ENCODE measurements at places on chromosomes 7 and 10. TPM values are rescaled to one million over a fixed set of nuclear protein-coding genes. Genes with fewer than 3 reads are reported as not detected.

- peak overlapping the region; percentile 99 for H3K4me3 ChIP-seq
- H3K36me3 ChIP-seq: peaks cover 4% of the 10 kb centered on the region
- peaks cover 5% of the 10 kb centered on the region for H3K27me3 ChIP-seq
- H3K4me1 ChIP-seq: peaks cover 40% of the 10 kb centered on the region
- DNase-seq: no peak
These were observed 33.3 kb upstream of the EBLN1 start for GRCh38 chr10:22250897-22251660.

DNA sequence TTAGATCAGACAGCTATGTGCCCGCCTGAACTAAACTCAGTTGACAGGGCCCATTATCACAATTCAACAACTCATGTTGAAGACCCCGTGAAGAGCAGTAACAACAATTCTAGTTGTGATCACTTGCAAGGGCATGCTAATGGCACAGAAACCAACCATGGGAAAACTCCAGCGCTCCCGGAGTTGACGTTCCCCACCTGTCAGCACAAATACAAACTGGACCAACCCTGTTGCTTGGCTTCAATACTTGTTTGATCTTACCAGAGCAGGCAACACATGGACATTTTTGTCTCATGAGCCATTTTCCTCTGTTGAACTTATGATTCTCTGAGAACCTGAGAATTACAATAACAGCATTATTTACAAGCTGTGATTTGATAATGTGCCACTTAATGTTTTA lies 119.0 kb upstream of the LANCL2 start:
- no peaks in the 10 kb centered on the region for H3K4me1 ChIP-seq
- DNase-seq: no peak
- H3K4me3 ChIP-seq: no peak overlapping the region
- no peak overlapping the region for H3K27ac ChIP-seq
- no peaks in the 10 kb centered on the region for H3K36me3 ChIP-seq
- H3K27me3 ChIP-seq: peaks cover 12% of the 10 kb centered on the region

DNA sequence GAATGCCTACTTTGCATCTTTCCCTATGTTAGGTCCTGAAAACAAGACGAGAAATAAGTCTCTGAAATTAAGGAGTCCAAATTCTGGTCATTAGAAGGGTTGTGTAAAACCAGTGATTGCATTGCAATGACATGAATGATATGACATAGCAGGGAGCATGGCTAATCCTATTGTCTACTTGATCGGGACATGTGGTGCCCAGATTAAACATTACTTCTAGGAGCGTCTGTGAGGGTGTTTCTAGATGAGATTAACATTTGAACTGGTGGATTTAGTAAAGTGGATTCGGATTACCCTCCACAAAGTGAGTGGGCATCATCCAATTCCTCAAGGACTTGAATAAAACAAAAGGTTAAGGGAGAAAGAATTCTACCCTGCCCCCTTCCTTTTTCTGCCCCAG lies 434.9 kb upstream of the KLF6 start:
- no peak for DNase-seq
- H3K4me1 ChIP-seq: peaks cover 21% of the 10 kb centered on the region
- no peak overlapping the region for H3K4me3 ChIP-seq
- H3K27ac ChIP-seq: no peak overlapping the region
- no peaks in the 10 kb centered on the region for H3K36me3 ChIP-seq

DNA sequence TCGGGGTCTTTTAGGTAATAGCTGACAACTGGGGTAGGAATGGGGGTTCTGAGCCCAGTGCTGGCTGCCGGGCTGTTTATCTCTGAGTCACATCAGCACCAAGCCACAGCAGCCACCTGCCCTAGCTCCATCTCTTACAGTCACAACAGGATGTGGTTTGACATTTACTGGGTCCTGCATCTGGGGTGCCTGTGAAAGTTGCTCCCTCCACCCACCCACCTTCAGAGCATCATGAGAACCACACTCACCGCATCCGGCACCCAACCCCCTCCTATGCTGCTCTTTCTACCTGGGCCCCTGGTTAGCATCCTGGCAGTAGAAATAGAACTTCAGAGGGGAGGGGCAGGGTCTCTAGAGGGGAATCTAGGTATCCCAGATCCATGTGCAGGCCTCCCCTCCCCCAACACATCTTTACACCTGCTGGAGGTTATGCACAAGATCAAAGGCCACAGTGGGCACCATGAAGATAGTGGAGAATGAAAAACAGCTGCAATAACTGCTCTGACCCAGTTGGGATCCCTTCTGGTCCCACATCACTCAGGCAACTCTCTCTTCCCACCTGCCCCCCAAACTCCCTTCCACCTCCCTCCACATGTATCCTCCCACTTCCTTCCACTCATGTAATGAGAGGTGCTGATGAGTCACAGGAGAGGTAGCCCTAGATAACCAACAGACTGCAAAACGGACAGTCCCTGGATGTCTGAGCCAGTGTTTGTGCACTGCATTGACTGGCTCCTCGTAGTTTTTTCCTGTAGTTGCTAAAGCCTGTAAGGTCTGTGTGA lies 38.2 kb downstream of the PRSS2 start:
- H3K4me3 ChIP-seq: peak overlapping the region; percentile 66
- H3K36me3 ChIP-seq: peaks cover 11% of the 10 kb centered on the region
- H3K27me3 ChIP-seq: no peaks in the 10 kb centered on the region

- H3K27ac ChIP-seq: no peak within 1 kb of the TSS
- H3K27me3 ChIP-seq: peaks cover 6% of the 10 kb centered on the region
- no peak for DNase-seq
- no peaks in the 10 kb centered on the region for H3K36me3 ChIP-seq
These were observed at the start of gene ANKRD1 for GRCh38 chr10:90920986-90921666. TSS of gene ANKRD1 (minus strand) at chr10:90921087. CDS start at chr10:90921027, 60 bp downstream.

DNA sequence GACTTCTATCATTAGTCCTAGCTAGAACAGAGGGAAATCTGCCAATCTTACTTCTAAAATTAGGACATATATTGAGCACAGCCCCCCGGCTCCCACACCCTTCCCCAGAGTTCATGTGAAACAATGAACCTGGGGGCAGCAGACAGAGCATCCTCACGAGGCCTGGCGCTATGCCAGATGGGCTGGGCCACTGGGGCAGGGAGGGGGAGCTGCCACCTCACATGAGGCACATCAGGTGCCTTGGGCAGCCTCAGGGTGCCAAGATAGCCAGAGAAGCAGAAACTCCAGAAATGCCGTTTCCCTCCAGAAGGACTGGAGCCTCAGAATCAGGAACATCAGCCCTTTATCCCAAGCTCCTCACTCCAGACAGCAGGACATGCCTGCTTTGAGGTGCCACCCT lies 92.8 kb upstream of the LANCL2 start:
- DNase-seq: no peak
- no peak overlapping the region for H3K27ac ChIP-seq
- no peaks in the 10 kb centered on the region for H3K27me3 ChIP-seq
- H3K4me3 ChIP-seq: no peak overlapping the region

GRCh38 chr7:87858417-87859100 lies 17.6 kb downstream of the SLC25A40 start:
- peak overlapping the region; percentile 78 for H3K27ac ChIP-seq
- peaks cover 19% of the 10 kb centered on the region for H3K4me1 ChIP-seq
- peaks cover 35% of the 10 kb centered on the region for H3K36me3 ChIP-seq

DNA sequence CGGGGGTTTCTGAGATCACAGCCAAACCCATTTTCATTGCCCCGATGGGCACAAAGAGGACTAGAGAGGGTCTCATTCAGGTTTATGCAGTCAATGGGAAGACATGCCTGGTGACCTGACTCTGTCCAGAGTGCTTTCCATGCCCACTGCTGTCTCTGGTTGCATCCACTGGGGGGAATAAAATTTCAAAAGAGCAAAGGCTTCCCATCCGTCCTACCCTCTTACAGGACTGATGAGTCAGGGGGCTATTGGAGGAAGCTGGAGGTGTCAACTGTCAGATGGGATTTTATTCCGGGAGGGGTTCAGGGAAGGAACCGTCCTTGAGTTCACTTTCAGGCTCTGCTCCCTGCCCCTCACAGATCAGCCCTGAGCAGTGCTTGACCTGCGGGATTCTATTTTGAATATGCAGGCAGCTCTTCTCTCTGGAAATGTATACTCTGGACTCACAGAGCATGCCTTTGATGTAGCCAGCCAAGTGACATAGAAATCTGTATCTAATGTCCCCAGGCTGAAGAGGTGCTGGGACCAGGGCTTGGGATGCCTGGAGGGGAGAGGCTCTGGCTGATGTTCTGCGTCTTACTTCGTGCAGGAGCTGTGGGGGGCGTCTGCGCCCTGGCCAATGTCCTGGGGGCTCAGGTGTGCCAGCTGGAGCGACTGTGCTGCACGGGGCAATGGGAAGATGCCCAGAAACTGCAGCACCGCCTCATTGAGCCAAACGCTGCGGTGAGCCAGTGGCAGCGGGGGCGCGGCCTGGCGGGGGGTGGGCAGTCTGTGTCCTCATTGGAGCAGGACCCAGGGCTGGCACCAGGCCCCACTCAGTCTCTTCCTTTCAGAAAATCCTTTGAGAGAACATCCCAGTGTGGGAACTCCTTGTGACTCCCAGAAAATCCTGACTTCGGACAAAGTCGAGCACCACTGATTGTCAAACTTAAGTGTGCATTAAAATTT lies 12.0 kb downstream of the C10orf62 start:
- no peak overlapping the region for H3K27ac ChIP-seq
- DNase-seq: no peak
- no peak overlapping the region for H3K4me3 ChIP-seq
- no peaks in the 10 kb centered on the region for H3K36me3 ChIP-seq
- no peaks in the 10 kb centered on the region for H3K4me1 ChIP-seq

DNA sequence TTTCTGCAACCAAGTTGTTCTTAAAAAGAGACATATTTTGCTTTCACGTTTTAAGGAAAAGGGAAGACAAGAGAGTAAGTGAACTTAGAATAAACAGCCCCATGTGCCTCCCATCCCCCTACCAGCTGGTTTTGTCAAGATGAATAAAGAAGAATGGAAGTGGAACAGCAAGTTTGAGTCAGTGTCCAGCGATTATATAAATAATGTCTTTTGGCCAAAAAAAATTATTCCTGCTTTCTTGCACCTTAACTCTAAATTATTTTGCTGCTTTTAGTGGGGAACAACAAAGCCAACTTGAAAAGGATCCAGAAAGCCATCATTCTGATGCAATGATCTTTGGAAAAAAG lies 82.4 kb upstream of the TRIL start:
- no peak overlapping the region for H3K27ac ChIP-seq
- H3K4me3 ChIP-seq: no peak overlapping the region
- H3K4me1 ChIP-seq: peaks cover 5% of the 10 kb centered on the region
- no peak for DNase-seq

DNA sequence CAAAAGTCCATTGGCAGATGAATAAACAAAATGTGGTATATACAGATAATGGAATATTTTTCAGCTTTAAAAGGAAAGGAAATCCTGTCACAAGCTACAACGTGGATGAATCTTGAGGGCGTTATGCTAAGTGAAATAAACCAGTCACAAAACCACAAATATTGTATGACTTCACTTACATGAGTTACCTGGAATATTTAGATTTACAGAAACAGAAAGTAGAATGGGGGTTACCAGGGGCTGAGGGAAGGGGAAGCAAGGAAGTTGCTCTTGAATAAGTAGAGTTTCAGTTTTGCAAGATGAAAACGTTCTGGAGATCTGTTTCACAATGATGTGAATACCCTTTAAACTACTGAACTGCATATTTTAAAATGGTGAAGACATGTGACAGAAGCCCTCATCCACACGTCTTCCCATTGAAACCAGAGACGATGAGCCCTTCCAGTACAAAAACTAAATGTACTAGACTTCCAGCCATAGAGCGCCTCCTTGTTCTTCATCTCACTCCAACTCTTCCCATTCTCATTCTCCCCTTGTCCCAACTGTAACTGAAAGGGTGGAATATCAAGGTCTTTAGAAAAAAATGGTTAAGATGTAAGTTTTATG lies 62.4 kb downstream of the MICU1 start:
- H3K27me3 ChIP-seq: no peaks in the 10 kb centered on the region
- H3K27ac ChIP-seq: peak overlapping the region; percentile 83
- no peak overlapping the region for H3K4me3 ChIP-seq
- peak; percentile 58 for DNase-seq
- H3K4me1 ChIP-seq: peaks cover 40% of the 10 kb centered on the region

DNA sequence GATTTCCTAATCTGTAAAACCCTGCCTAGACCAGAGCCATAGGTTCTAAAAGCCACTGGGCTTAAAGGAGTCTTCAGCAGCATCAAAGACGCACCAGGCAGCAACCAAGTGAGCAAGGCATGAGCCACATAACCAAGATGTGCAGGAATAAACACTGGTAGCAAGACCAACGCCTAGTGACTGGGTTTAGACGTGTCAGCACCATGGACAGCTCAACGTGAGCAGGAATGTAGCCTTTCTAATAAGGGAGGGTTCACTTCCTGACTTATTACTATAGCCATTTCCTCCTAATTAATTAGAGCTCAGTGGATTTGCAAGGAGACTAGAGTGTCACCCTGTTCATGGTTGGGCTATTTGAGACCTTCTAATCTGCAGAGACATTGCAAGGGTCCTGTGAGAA lies 223.7 kb downstream of the LHFPL3 start:
- H3K27ac ChIP-seq: no peak overlapping the region
- H3K4me1 ChIP-seq: no peaks in the 10 kb centered on the region

GRCh38 chr7:98178321-98178720 lies 32.9 kb upstream of the BHLHA15 start:
- no peaks in the 10 kb centered on the region for H3K4me1 ChIP-seq
- no peak overlapping the region for H3K4me3 ChIP-seq
- DNase-seq: no peak
- no peaks in the 10 kb centered on the region for H3K27me3 ChIP-seq
- H3K27ac ChIP-seq: no peak overlapping the region

GRCh38 chr7:159102681-159103381 lies 41.8 kb downstream of the VIPR2 start:
- H3K27ac ChIP-seq: no peak overlapping the region
- H3K4me3 ChIP-seq: no peak overlapping the region
- no peaks in the 10 kb centered on the region for H3K27me3 ChIP-seq
- no peaks in the 10 kb centered on the region for H3K4me1 ChIP-seq

- no peak for DNase-seq
- H3K27me3 ChIP-seq: no peaks in the 10 kb centered on the region
- no peaks in the 10 kb centered on the region for H3K4me1 ChIP-seq
- no peaks in the 10 kb centered on the region for H3K36me3 ChIP-seq
- H3K4me3 ChIP-seq: no peak overlapping the region
- no peak overlapping the region for H3K27ac ChIP-seq
These were observed 228.8 kb downstream of the DKK1 start for GRCh38 chr10:52542906-52543305.

- no peak overlapping the region for H3K27ac ChIP-seq
- H3K36me3 ChIP-seq: peaks cover 5% of the 10 kb centered on the region
- H3K4me1 ChIP-seq: peaks cover 1% of the 10 kb centered on the region
- DNase-seq: no peak
- H3K4me3 ChIP-seq: no peak overlapping the region
These were observed 31.5 kb downstream of the ACTA2 start for GRCh38 chr10:88920986-88921593.

The H2BK1 gene
- total RNA-seq: not detected

The LRRC4 gene
- 1.3 TPM for total RNA-seq

The EPHB6 gene
- total RNA-seq: 22.1 TPM

The OPN1SW gene
- total RNA-seq: not detected

The ARHGAP19 gene
- total RNA-seq: 91.9 TPM

The SLC39A12 gene
- total RNA-seq: not detected

The SPDYE8 gene
- total RNA-seq: not detected

The HERC4 gene
- 42.2 TPM for total RNA-seq

The GBX1 gene
- not detected for total RNA-seq

The OR9A2 gene
- not detected for total RNA-seq

The PRPS1L1 gene
- not detected for total RNA-seq

All from activated naive CD4-positive, alpha-beta T cell treated with anti-CD3 and anti-CD28 coated beads for 36 hours (primary cell).